ENCODE measurements at places on chromosomes 5 and 9.

- no peak for DNase-seq
Observed at GRCh38 chr5:14257995-14258403, 114.9 kb downstream of the TRIO start.

DNA sequence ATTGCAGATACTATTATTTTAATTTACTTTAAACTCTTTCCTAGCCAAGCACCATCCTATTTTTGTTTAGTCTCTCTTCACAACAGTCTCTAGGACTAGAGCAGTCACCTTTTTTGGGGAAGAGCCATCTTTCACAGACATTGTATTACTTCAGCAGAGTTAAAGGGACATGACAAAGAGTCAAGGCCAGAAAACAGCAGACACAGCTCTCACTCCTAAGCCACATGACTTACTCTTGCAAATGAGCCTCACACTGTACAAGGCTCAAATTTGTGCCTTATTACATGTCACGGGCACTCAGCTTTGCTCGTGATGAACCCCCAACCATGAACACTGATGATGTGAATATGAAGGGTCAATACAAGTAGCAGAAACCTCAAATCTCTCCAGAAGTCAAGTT is 104.3 kb downstream of the ZNF608 start:
- DNase-seq: no peak

DNA sequence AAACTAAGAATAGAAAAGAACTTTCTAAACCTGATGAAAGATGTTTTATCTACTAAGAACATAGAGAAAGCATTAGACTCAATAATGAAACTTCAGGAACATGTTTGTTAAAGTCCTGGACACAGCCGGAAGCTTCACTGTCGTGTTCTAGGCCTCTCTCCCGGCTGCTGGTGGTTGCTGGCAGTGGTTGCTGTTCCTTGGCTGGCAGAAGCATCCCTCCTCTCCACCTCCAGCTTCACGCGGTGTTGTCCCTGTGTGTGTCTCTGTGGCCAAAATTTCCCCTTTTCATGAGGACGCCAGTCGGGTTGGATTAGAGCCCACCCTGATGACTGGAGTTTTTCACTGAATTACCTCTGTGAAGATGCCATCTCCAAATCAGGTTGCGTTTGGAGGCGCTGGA is 6.5 kb upstream of the MED10 start:
- DNase-seq: no peak

- DNase-seq: no peak
Observed at GRCh38 chr5:82150559-82150958, 127.6 kb downstream of the RPS23 start.

DNA sequence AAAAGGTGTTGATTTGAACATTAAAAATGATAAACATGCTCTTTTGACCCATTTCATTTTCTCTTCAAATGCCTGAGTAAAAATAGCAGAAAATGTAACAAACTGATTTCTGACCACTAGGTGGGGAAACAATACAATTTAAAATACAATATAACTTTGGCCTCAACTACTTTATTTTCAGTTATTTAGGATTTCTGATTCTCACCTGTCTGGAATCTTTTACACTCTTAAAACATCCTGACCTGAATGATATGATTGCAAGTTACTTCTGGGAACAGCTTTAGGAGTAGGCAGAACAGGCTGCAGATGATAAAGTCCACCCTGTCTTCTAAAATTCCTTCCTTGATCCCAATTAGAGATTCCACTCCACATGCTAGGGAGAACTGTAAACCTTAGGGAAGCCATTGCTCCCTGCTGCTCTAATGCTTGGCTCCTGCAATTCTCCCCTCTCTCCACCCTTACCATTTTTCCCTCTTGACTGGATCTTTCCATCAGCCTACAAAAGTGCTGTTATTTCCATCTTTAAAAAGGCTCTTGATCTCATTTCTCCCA is 70.3 kb downstream of the FYB1 start:
- DNase-seq: no peak

DNA sequence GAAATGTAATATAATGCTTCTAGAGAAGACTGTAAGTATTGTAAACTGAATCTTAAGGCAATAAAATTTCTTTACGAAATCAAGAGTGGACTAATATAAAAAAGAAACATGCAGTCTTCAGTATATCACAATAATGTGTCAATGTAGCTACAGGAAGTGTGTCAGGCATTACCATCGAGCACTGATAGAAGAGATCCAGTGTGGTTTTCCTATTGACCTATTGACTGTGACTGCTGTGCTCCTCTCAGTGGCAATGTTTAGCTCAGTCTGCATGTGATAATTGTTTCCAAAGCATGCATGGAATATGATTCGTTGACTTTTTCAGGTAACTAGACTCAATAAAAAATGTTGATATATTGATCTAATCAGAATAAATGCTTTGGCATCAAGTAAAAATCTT is 20.3 kb upstream of the PCSK1 start:
- DNase-seq: no peak

DNA sequence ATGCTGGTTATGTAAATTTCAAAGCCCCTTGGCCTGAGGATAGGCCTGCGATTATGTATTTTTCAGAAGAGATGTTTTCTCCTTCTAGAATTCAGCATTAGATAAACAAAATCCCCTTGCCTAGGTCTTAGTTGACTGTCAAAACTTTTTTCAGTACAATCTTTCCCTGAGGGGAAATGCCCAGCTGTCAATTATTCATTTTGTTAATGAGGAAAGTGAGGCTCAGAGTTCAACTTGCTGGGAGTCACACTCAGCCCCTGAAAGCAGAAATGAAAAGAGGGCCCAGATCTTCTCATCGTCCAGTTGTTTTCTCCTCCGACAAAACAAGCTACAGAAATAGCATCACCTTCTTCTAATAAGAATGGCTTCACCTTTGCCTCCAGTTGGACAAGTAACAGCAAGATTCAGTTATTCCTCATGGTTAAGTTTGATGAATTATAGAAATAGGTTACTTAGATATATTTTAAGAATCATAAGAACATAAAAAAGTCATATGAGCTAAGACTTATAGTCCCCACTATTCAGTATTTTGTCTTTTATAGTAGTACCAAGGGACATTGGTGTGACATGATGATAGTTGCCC is 627.1 kb upstream of the WWC1 start:
- no peak for DNase-seq
